Right hindlimb (tissue), 1 donor: ENCODE measurements at places on chromosomes 16 and 17.

DNA sequence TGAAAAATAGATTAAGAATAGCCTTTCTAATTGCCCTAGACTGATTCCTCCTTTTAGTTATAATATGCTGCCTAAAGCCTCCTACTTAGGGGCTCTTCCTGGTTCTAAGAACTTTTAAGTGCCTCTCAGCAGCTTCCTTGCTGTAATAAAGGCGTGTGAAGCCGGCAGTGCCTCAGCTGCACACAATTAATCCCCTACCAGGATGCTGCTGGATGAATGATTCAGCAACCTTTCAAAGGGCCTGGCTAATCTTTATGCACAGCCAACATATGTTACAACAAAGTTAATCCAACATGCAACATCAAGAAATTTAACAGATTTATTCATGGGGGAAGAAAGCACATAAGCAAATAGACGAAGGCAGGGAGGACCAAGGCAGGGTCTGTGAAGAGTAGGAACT, 145.2 kb downstream of the PMP22 start:
- no peak for DNase-seq

GRCh38 chr16:23508589-23509440, 1.5 kb downstream of the GGA2 start:
- peak; percentile 33 for DNase-seq

- DNase-seq: no peak
These were observed 9.6 kb downstream of the IRX5 start for GRCh38 chr16:54940279-54940604.

DNA sequence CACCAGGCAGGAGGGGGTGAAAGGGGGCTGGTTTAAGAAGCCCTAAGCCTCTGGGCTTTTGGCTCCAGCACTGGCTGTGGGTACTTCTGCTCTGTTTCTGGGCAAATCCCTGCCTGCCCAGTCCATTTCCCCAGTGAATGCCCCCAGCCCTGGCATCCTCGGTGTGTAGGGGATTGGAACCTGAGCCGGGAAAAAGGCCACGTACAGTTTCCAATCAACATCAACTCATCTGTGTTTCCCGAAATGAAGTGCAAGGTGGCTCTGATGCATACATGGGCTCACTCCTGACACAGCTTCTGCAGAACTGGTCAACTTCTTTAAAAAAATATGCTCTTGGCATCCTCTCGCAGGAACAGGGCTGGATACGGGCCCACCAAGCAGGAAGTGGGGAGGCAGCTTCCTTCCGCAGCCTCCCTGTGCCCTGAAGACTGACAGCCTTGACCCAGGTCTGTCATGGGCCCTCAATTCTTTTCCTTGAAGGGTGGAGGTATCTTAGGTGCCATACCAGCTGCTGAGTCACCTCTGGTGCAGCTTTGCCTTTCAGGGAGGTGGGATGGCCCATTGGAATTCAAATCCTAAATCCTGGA, 73.3 kb downstream of the N4BP1 start:
- DNase-seq: no peak

GRCh38 chr16:10402975-10403374, 17.1 kb downstream of the ATF7IP2 start:
- no peak for DNase-seq

DNA sequence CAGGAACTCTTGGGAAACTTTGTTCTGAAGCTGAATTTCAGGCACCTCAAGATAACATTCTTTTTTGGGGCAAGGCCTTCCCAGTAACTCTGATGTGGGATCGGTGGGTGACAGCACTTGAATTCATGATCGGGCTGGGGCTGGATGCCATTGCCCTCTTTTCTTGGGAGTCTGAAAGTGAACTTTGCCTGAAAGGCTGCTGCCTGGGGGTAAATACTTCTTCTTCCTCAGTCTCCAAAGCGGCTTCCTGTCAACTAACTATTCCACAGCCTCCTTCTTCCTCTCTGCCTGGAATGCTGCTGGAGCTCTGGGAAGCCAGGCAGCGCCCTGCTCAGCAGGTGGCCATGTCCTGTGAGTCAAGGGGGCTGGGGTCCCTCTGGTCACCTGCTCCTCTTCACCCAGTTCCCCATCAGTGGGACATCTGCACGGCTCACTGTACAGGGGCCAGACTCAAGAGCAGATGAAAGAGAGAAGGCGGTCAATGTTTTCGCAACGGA, 79.5 kb downstream of the WIPI1 start:
- no peak for DNase-seq
